ENCODE measurements at places on chromosomes 5 and 9.

GRCh38 chr5:134275822-134276221 is 49.9 kb upstream of the PPP2CA start:
- DNase-seq = no peak

DNA sequence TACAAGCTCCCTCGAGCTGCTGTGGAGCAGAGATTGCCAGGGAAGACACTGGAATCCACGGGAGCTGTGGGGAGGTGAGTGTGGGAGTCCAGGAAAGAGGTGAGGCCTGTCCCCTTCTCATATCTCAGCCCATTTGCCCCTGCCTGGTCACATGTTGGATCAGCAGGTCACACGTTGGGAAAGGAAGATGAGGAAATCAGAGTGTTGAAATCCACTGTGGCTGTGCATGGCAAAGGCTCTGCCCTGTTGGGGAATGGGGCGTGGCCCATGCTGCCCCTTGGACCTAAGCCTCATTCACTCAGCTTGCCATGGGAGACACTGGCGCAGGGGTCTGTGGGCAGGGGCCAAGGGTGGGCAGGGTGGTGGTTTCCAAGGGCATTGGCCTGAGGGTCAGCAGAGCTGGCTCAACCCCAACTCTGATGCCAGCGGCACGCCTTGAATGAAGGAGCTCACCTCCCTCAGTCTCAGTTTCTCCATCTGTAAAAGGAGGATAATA is 85.4 kb upstream of the CPEB4 start:
- no peak for DNase-seq

- DNase-seq = peak; percentile 33
Observed at GRCh38 chr9:136532799-136533774, 12.8 kb downstream of the NOTCH1 start.

DNA sequence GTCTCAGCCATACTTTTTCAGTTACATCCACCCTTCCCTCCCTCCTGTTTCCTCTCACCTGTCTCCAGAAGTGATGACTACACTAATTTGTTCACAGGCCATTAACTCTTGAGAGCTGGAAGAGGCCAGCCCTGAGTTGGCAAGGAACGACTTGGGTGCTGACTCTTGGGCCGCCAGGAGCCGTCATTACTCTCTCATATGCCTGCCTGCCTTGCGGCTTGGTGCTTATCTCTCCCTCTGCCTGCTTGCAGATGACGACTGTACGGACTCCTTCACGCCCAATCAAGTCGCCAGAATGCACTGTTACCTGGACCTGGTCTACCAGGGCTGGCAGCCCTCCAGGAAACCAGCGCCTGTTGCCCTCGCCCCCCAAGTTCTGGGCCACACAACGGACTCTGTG is 66.1 kb downstream of the PAPPA start:
- DNase-seq = no peak

DNA sequence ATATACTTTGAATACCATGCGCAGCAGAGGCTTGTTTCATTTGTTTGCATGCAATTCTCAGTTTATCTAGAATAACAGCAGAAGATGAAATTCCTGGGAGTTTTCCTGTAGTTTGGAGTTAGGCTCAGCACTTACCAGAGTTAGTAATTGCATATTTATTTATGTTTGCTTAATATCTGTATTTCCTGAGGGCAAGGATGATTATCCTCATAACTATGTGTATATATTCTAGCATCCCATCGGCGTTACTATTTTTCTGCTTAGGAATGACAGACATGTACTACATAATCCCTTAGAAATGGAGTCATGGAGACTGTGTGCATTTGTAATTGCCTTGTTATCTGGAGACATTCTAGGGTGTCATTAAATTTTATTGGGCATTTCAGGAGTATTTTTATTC is 1184.8 kb downstream of the DTWD2 start:
- DNase-seq = no peak

GRCh38 chr5:126680191-126680817 is 79.6 kb downstream of the PHAX start:
- DNase-seq = peak; percentile 64

DNA sequence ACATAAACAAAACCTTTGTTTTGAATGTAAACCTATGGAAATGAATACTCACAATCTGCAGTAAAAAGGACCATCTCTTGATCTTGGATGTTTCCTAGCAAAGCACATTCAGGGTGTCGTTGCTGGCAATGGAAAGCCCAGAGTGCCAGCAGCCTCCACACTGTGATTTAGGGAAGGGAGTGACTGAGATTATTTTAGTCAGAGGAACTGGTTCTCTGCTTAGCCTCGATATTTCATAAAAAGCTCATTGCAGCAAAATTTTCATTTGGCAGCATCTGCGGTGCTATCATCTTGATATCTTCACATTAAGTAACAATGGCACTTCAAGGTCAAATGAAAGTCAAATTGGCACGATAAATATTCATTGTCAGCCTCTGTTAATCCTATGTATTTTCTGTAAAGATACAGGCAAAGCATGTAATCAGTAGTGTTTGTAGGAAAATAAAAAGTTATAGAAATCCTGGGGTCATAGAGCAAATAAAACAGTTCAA is 116.0 kb downstream of the MACIR start:
- DNase-seq = no peak

- DNase-seq = no peak
Observed at GRCh38 chr9:71479621-71480020, 288.7 kb downstream of the CEMIP2 start.

GRCh38 chr5:178431063-178431781 is 159.0 kb downstream of the COL23A1 start:
- no peak for DNase-seq

- DNase-seq = no peak
Observed at GRCh38 chr5:157463081-157463480, 3.1 kb downstream of the NIPAL4 start.

DNA sequence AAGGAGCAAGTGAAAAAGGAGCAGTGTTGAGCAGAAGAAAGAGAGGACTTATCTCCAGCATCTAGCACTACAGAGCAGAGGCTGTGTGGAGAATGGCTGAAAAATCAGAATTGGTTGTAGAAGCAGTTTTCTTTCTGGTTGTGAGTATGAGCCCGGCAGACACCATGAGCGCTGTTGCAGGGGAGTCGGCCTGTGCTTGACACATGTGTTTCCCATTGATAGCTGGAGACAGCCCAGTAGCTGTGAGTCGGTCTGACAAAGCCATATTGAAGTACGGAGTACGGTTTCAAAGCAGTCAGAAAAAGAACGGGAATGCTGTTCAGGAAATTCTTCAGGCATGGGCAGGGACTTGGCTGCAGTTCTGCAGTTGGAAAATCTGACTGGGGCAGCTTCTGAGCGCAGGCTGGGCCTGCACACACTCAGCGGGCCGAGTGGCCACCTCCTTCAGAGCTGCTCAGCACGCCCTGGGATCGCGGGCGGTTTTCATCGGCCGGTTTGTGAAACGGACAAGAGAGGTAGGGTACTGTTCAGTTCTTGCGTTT is at the start of gene SGCD:
TSS of gene SGCD (plus strand) at position 447 of the 542 bp plus-strand sequence.
- DNase-seq = no peak

DNA sequence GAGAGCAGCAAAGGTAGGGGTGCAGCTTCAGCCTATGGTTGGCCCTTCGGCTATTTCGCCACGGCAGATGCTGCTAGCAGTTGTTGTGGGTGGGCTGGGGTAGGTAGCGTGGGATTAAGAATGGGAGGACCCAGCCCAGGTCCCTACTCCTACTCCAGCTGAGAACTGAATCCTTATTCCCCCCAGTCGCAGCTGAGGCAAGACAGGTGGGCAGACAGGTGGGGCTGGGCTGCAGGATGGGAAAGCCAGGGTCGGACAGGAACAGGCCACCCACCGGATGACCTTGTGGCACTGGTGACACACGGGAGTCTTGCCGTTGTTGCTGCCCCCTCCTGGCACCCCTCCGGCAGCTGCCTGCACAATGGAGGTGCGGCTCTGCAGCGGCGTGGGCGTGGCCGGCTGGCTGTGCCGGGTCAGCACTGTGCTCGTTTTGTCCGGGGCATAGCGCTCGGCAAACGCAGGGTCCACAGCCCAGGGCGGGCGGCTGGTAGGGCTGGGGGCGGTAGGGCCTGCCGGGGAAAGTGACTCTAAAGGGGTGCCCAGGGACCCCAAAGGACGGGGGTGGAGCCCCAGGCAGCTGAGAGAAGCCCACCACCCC is 8.2 kb downstream of the PDLIM7 start:
- DNase-seq = peak; percentile 60

GRCh38 chr5:171450423-171451331 is 31.2 kb downstream of the FGF18 start:
- DNase-seq = no peak

GRCh38 chr5:17802256-17802655 is 168.0 kb downstream of the TAF11L14 start:
- no peak for DNase-seq

- DNase-seq = no peak
Observed at GRCh38 chr5:180169248-180170105, 39.5 kb downstream of the RASGEF1C start.

GRCh38 chr5:75663579-75664284 is 52.5 kb downstream of the ANKDD1B start:
- DNase-seq = no peak

DNA sequence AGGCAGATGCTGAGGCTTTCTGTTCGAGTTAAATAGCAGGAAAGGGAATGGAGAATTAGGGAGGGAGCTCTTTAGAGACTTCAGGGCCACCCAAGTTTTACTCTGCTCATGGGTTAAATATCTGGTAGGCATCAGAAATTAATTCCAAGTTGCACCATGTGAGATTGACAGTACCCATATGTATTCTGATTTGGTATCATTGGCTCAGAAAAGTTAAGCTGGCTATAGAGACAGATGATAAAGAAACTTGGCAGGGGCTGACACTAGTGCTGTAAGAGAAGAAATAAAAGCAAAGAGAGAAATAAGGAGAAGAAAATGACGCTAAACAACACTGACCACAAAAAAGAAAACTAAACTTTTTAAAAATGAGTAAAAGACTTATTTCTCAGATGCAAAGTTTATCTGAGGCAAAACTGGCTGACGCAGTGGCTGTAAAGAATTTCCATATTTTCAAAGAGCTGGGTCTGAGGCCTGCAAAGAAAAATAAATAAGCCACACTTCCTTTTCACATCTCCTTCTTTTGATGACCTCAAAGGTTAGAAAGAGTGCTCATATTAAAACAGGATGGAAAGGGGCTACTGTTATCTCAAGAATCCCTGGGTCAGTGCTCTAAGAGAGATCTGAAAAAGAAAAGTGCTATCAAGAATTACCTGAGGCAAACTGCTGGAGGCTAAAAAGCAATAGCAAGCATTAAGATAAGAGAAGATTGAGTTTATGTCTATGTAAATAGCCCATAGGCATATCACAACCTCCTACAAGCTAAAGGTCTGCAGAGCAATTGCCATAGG is 399.0 kb upstream of the MEF2C start:
- no peak for DNase-seq

DNA sequence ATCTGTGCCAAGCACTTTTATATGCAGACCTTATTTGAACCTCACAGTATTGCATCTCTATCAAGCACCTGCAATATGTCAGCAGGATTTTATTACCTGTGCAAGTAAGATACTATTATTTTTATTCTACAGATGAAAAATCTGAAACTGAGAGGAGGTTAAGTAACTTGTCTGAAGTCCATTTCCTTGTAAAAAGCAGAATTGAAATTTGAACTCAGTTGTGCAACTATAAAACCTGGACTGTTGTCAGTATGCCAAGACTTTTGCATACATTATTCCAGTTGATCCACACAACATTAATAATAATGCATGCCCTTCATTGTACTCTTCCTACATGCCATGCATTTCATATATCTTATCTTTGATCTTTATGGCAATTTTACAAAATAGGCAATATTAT is 82.2 kb upstream of the BRINP1 start:
- no peak for DNase-seq

- peak; percentile 85 for DNase-seq
Observed at GRCh38 chr9:129783516-129784361, 19.2 kb upstream of the TOR1B start.

DNA sequence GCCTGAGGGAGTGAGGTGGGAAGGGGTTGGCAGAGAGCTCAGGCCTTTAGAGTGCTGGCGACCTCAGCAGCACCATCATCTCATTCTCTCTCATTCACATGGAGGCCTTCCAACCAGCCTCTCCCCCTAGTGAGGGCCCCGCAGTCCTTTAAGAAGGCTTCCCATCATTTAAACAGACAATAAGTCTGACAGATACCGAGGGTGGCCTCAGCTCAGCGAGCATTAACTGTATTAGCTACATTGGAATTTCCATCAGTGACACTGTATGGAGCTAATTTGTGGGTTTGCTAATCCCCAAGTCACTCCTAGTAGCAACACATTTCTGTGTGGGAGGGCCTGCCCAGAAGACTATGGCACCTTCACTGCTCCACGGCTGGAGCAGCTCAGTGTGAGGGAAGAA is 75.8 kb downstream of the INSYN2B start:
- no peak for DNase-seq

- no peak for DNase-seq
Observed at GRCh38 chr5:40240671-40241070, 439.0 kb upstream of the PTGER4 start.

- DNase-seq = no peak
Observed at GRCh38 chr5:59038798-59039295, 456.0 kb downstream of the RAB3C start.

DNA sequence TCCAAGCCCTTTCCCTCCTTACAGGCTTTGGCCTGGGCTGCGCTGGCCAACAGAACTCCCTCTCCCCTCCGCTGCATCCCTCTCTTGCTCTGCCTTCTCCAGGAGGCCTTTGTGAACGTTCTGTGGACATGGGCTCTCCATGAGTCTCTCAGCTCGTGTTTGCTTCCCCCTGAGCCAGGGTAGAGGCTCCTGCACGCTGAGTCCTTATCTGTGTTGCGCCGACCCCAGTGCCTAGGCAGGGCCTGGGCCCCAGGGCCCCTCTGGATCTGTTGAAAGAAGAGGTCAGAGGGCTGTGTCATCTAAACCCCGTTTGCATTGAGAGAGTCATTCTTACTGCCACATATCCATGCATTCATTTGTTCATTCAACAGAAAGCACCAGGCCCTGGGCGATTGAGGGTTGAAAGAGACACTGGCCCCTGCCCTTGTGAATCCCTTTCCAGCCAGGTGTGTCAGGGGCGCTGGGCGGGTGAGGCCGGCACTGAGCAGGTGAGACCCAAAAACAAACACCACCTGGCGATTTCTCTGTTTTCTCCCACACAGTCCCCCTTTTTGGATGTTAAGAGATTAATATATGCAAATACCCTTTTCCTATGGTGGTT is 111.2 kb upstream of the IER5L start:
- DNase-seq = peak; percentile 33

- no peak for DNase-seq
Observed at GRCh38 chr9:124790801-124791505, 14.0 kb downstream of the OLFML2A start.
